Activated CD8-positive, alpha-beta T cell treated with anti-CD3 and anti-CD28 coated beads for 36 hours (primary cell): ENCODE measurements at places on chromosomes 6 and 20. TPM values are rescaled to one million over a fixed set of nuclear protein-coding genes. Genes with fewer than 3 reads are reported as not detected.

The ECT2L gene
- not detected for total RNA-seq

The OPRM1 gene
- not detected for total RNA-seq

The RBM24 gene
- not detected for total RNA-seq

The SOBP gene
- total RNA-seq: 1.1 TPM

The ANGPT4 gene
- total RNA-seq: not detected

The C20orf144 gene
- total RNA-seq: 0.36 TPM

The SIRPB2 gene
- not detected for total RNA-seq

The APCDD1L gene
- total RNA-seq: not detected

The MTRF1L gene
- total RNA-seq: 15.7 TPM

The TAF11 gene
- total RNA-seq: 29.4 TPM

The FOXC1 gene
- 0.16 TPM for total RNA-seq

The CYB5R4 gene
- total RNA-seq: 27.0 TPM

The KIAA1755 gene
- not detected for total RNA-seq

The SLCO4A1 gene
- total RNA-seq: 68.4 TPM

The SMIM13 gene
- 7.5 TPM for total RNA-seq

The LINC00237 gene
- total RNA-seq: not detected

The CLIC1 gene
- total RNA-seq: 334 TPM

The PAX1 gene
- not detected for total RNA-seq

The CRYBG1 gene
- total RNA-seq: 20.8 TPM

The VSTM2L gene
- not detected for total RNA-seq

The CST3 gene
- 1.2 TPM for total RNA-seq

The SYCP2 gene
- total RNA-seq: 2.6 TPM

The MYH7B gene
- total RNA-seq: 0.38 TPM

The TCP11 gene
- total RNA-seq: not detected

The FNDC1 gene
- not detected for total RNA-seq

The HLA-DQB1 gene
- total RNA-seq: 5.3 TPM

The HLA-DMB gene
- 3.5 TPM for total RNA-seq

The METTL24 gene
- total RNA-seq: not detected

The CLDN20 gene
- not detected for total RNA-seq

The NTSR1 gene
- not detected for total RNA-seq

The BPIFB2 gene
- not detected for total RNA-seq

The ZNF341 gene
- total RNA-seq: 5.0 TPM

The CSE1L gene
- 115 TPM for total RNA-seq

The SSTR4 gene
- not detected for total RNA-seq

The AURKA gene
- total RNA-seq: 100 TPM

The WFDC5 gene
- total RNA-seq: not detected

The ZNF311 gene
- 0.43 TPM for total RNA-seq

The MYLK4 gene
- total RNA-seq: 0.09 TPM

The GTSF1L gene
- not detected for total RNA-seq

The SGK2 gene
- total RNA-seq: 0.50 TPM

The FKBP1C gene
- total RNA-seq: 1.5 TPM

The PTCHD4 gene
- not detected for total RNA-seq

The GMPR gene
- 0.31 TPM for total RNA-seq

The TFAP2D gene
- not detected for total RNA-seq

The ANKEF1 gene
- total RNA-seq: 0.58 TPM

The SYCP2L gene
- total RNA-seq: 0.32 TPM

The KHDC1 gene
- 3.5 TPM for total RNA-seq

The JAG1 gene
- total RNA-seq: 0.58 TPM

The TMEM244 gene
- total RNA-seq: 0.54 TPM

The MACROD2 gene
- not detected for total RNA-seq

The WFDC2 gene
- total RNA-seq: 1.3 TPM

The CAGE1 gene
- total RNA-seq: 0.11 TPM

The MBOAT1 gene
- total RNA-seq: 5.4 TPM

The SLC35F1 gene
- total RNA-seq: 0.09 TPM

The PNLDC1 gene
- total RNA-seq: 0.34 TPM

The SCAND1 gene
- 49.2 TPM for total RNA-seq
